ENCODE measurements at places on chromosomes 12 and 14. TPM values are rescaled to one million over a fixed set of nuclear protein-coding genes. Genes with fewer than 3 reads are reported as not detected.

GRCh38 chr14:64811676-64812075, 68.0 kb downstream of the SPTB start:
- DNase-seq = no peak

DNA sequence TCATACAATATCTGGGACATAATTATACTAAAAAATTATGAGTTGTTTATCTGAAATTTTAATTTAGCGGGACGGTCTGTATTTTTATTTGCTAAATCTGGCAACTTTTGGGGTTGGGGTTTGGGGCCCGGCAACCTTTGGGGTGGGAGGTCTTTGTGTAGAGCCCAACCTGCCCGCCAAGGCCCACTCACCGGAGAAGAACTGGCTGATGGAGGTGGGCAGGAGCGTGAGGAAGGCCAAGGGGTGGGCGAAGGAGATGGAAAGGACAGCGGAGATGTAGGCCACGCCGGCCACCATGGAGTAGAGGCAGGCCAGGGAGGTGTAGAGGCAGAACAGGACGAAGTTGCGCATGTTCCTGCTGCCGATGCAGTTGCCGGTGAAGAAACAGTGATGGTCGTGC, 2.6 kb downstream of the ZDHHC22 start:
- DNase-seq = no peak

DNA sequence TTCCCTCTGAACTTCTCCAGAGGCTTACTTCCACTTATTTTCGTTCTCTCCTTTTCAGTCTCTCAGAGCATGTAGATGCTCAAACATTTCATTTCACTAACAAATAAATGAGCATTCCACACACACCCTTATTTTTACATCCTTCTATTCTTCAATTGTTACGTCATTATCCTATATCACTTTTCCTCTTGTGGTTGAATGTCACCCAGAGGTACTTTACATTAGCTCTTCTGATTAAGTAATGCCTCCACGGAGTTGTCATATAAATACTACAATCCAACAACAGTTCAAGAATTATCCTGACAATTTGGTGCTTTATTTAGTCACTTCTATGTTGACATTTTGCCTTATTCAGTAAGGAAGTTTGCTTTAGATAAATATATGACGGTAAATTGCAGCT, 18.4 kb downstream of the FAR2 start:
- DNase-seq = no peak

GRCh38 chr12:3107071-3107583, 29.9 kb downstream of the TSPAN9 start:
- DNase-seq = no peak

GRCh38 chr12:88122666-88123065, 19.2 kb downstream of the CEP290 start:
- no peak for DNase-seq

OAS1 gene
- polyA plus RNA-seq = 11.9 TPM
